ENCODE measurements at places on chromosomes 16 and 17. TPM values are rescaled to one million over a fixed set of nuclear protein-coding genes. Genes with fewer than 3 reads are reported as not detected.

- DNase-seq, result no peak
These were observed 76.0 kb downstream of the LYRM1 start for GRCh38 chr16:20976576-20976975.

DNA sequence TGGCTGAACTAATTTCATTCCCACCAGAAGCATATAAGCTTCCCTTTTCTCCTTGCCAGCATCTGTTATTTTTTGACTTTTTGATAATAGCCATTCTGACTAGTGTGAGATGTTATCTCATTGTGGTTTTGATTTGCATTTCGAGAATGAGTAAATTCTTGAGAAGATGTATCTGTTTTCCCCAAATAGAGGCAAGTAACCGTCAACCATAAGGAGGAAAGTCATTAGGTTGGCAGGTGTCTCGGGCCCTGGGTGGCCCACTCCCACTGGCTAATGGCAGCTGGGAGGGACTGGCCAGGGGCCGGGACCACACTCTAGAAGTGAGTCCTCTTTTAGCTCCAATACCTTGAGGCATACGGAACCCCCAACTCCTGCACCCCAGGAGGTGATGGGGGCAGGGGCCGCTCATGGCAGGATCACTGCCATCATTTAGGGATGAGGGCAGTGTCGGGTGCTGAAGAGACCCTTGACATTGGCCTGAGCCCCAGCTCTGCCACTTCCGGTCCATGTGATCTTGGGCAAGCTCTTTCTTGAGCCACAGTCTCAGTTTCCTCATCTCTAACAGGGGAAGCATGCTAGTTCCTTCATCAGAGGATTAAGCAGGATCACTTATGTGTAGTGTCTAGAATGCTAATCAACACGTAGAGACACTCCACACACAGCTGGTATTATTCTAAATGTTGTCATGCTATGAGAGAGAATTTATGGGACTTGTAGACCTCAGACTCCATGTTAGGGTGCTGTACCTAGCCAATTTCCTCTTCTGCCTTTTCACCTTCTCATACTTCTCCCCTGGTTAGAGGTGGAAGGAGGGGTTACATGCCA lies 44.3 kb downstream of the RGS9 start:
- no peak for DNase-seq

The CAMTA2 gene
- total RNA-seq, result 49.1 TPM

DNA sequence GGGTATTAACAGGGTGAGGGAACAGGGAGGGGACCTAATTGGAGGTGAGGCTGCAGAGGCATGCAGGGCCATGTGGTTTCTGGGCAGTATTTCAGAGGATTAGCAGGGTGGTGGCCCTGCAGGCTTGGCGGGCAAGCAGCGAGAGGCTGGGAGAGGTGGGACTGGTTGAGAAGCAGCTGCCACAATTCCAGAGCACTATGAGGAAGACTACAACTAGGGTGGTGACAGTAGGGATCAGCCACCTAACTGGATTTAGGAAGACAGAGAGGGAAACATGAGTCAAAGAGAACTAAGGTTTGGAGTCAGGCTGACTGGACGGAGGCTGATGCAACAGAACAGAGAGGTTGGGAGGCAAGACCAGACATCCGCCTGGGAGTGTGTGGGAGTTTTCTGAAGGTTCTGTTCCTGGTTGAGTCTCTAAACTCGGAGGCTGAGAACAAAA lies 12.3 kb downstream of the ALOXE3 start:
- no peak for DNase-seq

DNA sequence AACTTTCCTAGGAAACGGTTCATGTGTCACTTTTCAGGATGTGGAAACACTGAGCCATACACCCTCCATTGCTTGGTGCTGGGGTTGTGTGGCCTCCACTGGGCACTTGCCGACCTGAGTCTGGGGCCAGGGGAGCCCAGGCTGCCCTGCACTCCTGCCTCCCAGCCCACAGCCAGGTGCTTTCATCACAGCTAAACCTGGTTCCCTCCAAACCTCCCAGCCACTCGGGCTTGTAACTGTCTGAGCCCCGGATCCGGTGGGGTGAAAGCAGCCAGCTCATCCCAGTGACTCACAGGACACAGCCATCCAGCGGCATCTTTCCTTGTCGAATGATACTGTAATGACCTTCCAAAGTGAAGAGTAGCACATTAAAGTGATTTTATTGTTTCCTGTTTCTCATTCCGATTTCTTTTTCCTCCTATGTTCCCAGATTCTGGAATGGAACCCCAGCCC lies 19.8 kb downstream of the CARHSP1 start:
- DNase-seq, result no peak

DNA sequence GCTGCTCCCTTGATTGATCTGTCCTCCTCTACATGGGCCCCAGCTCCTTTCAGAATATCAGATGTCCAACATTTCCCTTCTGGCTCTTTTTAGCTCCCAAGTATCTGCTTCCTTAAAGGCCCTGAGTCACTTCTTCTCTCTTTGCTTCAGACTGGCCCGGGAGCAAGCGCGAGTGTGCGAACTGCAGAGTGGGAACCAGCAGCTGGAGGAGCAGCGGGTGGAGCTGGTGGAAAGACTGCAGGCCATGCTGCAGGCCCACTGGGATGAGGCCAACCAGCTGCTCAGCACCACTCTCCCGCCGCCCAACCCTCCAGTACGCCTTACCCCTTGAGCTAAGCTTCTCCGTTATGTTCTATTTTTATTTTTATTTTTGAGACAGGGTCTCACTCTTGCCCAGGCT lies 12.3 kb downstream of the CNTROB start:
- DNase-seq, result no peak

- DNase-seq, result no peak
These were observed 314.2 kb upstream of the CCL2 start for GRCh38 chr17:33940769-33941370.

DNA sequence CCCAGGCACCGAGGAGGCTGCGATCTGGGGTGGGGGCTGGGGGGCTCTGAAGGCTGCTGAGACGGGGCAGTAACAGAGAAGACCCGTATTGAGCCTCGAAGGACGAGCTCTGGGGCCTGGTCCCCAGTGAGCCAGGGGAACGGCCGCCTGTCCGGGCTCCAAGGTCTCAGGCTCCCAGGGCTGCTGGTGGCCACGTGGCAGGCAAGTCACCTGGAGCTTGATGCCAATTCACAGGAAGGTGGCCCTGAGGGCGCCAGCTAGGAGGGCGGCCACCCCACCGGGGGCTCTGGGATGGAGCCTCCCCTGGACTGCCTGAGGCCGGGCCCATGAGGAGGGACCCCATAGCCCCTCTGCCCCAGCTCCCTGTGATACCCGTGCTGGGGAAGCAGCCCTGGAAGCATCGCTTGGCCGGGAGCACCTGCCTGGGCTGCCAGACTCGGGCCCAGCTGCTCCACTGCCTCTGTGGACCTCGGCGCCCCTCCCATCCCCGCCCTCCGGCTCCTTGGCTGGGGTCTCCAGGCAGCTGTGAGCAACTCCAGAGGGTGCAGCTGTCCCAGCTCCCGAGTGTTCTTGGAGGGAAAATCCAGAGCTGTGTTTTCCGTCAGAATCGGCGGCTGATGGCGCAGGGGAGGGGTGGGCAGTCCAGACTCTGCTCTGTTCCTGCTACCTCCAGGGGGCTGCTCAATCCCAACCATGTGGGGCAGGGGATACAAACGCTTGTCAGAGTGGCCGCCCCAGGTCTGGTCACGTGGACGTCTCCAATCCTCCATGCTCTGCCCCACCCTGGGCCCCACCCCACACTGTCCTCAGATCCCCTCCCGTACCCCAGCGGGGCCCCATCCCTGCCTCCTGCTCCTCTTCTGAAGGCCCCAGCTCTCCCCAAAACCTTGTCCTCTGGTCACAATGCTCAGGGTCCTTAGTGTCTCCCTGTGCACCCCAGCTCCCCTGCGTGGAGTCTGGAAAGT lies 67.2 kb upstream of the GNG13 start:
- no peak for DNase-seq

All from left colon (tissue), 2 donors.